ENCODE measurements at places on chromosomes 3 and 15.
A peak's percentile ranks its signal among the peaks of the same experiment; 100 is the strongest.

GRCh38 chr3:196134691-196135090 is 52.8 kb upstream of the TFRC start:
- no peak for DNase-seq

- DNase-seq, result peak; percentile 26
These were observed 21.0 kb downstream of the PLXNB1 start for GRCh38 chr3:48408823-48409281.

DNA sequence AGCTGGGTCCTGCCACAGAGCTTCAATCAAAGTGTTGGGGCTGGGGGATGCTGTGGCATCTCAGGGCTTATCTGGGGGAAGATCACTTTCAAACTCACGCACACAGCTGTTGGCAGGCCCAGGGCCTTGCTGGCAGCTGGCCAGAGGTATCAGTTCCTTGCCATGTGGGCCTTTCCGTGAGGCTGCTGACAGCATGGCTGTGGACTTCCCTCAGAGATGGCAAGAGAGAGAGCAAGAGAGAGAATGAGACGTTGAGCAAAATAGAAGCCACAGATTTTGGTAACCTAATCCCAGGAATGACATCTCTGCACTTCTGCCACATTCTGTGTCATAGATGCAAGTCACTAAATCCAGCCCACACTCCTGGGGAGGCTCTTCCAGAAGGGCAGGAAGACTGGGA is 91.0 kb downstream of the TPRG1 start:
- DNase-seq, result no peak

- DNase-seq, result no peak
These were observed 316.6 kb upstream of the UBE2E2 start for GRCh38 chr3:22886439-22887068.

- no peak for DNase-seq
These were observed 37.5 kb upstream of the C3orf38 start for GRCh38 chr3:88112289-88112688.

- peak; percentile 37 for DNase-seq
These were observed 6.8 kb upstream of the MFSD1 start for GRCh38 chr3:158794936-158795518.

GRCh38 chr3:28651159-28651558 is 302.5 kb upstream of the AZI2 start:
- DNase-seq, result peak; percentile 45

GRCh38 chr3:134627831-134628230 is 23.0 kb downstream of the KY start:
- DNase-seq, result no peak

Measured in D341Med (cell line).